ENCODE measurements at places on chromosomes 6 and 20.

DNA sequence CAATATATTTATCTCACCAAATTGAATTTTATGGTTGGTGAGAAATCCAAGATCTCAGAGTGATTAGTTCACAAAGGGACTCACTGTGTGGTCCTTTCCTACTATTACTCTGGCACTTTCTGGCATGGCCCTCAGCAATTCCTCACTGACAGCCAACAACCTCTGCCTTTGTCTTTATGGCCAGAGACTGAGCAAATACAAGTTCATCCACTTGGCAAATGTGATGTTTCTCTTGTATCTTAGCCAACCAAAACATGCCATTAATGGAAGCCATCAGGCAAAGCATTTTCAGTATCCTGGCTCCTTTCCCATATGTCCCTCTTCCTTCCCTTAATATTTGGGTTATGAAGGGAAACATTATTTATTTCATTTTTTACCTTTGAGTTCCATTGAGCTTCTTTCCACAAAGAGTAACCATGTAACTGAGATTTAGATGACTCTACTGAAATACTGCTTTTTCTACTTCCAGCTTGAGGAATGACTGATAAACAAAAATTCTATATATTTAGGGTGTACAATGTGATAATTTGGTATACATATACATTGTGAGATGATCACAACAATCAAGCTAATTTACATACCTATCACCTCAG, 30.8 kb upstream of the SMLR1 start:
- no peak for DNase-seq

- no peak for DNase-seq
Measured at GRCh38 chr6:101422811-101423210, 29.3 kb downstream of the GRIK2 start.

DNA sequence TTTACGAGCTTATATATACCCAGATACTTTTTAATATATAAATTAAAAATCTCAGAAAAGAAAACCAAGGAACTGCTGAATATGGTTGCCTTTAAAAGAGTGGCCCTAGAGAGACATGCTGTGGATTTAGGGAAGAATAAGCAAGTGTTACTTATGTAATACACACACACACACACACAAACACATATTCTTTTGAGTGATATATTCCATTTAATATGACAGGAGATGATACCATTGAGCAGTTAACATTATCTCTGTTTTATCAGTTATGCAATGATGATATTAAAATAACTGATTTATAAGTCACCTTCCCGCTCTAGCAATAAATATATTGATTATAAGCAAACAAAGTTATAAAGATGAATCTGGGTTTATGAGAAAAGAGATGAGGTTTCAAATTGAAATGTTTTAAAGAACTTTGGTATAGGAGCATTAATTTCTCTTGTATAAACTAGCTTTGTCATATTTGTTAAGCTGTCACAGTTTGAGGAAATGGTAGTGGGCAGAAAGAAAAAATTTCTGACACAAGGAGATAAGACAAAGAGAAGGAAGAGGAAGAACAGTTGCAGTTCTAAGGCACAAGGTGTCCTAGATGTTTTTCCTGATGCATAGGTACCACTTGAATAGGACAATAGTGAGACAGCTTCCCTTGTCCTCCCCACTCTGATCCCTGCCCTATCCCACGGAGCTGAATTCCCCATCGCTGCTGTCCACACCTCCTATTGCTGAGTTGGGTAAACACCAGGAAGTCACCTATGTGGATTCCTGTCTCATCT, 26.4 kb downstream of the GPX5 start:
- DNase-seq: no peak

DNA sequence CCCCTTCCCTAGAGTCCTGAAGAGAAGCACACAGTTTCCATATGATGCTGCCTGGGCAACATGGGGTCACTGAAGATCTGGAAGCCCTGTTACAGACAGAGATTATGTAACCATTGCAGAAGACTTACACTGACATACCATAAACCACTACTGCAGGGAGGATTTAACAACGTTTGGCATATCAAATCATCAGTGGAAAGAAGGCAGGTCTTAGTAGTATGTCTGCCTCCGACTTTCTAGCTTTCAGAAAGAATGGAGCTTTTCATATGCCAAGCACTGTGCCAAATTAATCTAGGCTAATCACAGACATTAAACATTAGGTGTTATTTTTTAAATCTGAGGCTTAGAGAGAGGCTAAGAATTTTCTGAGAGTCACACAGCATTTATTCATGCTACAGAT, 144.3 kb downstream of the ADGRB3 start:
- no peak for DNase-seq

GRCh38 chr6:126388104-126388598, 48.2 kb downstream of the CENPW start:
- no peak for DNase-seq

DNA sequence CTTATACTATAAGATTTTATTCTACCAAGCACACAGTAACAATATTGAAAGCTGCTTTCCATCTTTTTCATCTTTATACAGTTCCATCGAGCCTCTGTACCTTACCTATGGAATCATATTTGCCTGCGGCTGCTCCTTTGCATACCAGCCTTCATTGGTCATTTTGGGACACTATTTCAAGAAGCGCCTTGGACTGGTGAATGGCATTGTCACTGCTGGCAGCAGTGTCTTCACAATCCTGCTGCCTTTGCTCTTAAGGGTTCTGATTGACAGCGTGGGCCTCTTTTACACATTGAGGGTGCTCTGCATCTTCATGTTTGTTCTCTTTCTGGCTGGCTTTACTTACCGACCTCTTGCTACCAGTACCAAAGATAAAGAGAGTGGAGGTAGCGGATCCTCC, 89.8 kb downstream of the SLC16A10 start:
- DNase-seq: no peak

DNA sequence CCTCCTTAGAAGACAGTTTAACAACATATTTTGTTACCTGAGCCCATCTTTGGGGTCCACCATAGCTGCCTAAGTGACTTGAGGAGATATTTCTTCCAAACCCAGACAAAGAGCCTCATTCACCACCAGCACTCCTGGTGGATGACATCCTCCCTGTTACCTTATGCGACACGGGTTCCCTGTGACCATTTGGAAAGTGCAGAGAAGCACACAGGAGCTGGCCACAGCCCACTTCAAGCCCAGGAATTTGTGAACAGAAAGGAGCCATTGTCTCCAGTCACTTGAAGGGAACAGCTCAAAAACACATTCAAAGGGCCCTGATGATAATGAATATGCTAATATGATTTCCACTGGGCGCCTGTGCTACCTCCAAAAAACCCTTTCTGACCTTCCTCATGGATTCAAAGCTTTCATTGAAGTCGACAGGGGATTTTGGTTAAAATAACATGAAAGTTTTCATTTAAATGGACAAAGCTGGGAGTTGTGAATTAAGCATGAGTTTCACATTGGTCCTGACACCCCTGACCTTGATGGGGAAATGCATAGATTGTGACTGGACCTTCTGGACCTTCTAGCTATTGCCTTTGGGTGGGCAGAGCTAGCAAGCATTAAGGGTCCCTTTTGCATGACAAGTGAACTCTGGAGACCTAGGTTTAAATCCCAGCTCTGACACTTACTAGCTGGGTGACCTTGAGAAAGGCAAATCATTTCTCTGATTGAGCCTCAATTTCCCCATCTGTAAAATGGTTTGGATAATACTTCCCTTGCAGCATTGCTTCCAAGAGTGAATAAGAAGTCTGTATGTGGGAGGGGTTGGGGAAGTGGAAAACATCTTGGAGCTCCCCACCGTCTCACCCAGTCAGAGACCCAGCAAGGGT, 83.3 kb upstream of the SIRPA start:
- no peak for DNase-seq

DNA sequence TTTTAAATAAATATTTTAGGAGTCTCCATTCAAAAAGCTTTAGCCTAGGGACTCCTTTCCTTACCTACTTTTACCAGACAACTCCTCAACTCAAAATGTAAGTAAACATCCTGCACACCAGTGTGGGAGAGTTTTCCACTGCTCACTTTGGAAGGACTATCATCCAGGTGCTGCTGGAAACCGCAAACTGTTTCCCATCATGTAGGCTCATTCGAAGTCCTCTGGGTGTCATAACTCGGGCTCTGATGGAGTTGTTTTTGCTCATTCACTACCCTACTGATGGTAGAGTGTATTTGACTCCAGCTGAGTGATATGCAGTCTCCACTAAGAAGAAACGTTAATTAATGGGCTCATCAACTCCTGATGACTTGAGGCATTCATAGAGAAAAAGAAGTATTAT, 136.5 kb upstream of the AKAP12 start:
- no peak for DNase-seq

DNA sequence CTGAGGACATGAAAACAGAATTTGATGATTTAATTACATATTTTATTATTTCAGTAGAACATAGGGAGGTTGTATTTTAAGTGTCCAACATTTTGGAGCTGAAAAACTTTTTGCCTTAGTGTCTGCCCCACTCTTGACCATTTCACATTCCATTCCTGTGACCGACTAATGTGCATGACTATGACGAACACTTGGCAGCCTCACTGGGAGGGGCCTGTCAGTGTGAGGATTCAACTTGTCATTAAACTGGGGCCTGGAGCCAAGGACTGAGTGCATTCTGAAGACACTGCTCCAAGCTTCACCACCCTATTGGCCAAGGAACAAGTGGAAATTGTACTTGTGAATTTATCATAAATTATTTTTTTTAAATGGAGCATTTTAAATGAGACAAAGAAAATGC, 661.3 kb downstream of the BCKDHB start:
- DNase-seq: no peak

GRCh38 chr20:15642676-15643075, 930.6 kb downstream of the KIF16B start:
- no peak for DNase-seq

GRCh38 chr6:159973951-159974350, 5.1 kb downstream of the IGF2R start:
- DNase-seq: no peak

- no peak for DNase-seq
Measured at GRCh38 chr6:1745814-1746213, 136.1 kb downstream of the FOXC1 start.

GRCh38 chr20:5003626-5004025, 2.3 kb upstream of the SLC23A2 start:
- DNase-seq: no peak

GRCh38 chr6:31175971-31176370, 5.5 kb upstream of the POU5F1 start:
- no peak for DNase-seq

- peak; percentile 24 for DNase-seq
Measured at GRCh38 chr6:40788661-40789655, 201.8 kb upstream of the LRFN2 start.

DNA sequence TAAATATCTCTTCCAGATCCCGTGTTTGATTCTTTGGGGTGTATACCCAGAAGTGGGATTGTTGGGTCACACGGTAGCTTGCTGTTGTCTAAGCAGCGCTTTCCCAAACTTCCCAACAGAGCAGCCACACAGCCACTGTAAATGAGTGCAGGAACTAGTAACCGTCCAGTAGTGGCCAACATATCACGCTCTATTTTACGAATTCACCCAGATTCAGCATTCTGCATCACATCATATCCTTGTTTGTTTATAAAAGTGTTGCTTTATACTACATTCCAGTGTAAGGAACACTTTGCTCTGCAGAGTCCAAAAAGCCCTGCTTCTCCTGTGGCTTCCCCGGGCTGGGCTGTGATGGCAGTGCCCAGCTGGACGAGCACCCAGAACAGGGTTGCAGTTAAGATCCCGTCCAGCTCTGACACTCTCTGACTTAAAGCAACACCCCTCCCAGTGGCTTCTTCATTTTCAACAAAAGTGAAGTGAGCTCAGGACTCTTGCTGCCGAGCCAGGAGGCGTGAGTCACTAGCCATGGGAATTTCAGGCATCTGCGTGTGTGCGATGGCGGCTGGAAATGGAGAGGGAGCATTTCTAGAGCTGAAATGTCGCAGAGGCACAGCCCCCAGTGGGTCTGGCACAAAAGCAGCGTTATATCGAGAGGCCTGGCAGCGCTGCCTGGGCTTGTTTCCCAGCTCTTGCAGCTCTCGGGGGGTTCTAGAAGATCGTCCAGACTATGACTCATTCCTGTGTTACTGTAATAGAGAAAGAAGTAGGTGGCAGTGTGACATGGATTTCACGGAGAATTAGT, 216.3 kb upstream of the ECI2 start:
- DNase-seq: no peak

DNA sequence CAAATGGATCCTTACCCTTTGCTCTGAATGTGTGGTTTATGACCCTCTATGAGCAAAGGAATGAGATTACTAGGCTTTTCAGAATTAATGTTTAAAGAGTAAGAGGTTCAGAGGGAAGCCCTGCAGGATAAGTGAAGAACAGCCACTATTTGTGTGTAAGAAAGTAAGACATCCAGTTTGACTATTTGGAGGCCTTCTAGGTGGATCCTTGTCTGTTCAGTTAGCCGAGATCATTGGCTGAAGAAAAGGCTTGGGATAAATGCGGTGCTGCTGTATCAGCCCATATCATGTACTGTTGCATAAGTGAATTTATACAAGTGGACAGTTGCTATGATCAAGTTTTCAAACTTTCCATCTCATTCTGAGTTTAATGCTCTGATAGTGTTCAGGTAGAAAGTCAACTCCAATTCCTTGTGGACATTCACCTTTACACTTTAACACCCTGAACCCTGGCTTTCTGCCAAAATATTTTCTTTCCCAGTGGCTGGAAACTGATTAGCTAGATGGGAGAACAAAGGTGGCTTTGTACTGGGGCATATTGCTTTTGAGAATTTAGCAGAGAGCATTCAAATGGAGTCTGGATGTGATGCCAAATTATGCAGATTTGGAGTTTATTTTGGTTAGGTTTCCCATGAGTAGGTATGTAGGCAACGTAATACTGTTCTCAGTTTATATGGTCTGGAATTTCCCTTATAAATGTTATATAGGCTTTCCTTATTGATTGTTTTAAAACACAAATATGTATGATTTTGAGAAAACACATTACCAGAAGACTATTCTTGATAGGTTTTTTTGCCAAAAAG, 15.0 kb downstream of the PARD6B start:
- DNase-seq: no peak

DNA sequence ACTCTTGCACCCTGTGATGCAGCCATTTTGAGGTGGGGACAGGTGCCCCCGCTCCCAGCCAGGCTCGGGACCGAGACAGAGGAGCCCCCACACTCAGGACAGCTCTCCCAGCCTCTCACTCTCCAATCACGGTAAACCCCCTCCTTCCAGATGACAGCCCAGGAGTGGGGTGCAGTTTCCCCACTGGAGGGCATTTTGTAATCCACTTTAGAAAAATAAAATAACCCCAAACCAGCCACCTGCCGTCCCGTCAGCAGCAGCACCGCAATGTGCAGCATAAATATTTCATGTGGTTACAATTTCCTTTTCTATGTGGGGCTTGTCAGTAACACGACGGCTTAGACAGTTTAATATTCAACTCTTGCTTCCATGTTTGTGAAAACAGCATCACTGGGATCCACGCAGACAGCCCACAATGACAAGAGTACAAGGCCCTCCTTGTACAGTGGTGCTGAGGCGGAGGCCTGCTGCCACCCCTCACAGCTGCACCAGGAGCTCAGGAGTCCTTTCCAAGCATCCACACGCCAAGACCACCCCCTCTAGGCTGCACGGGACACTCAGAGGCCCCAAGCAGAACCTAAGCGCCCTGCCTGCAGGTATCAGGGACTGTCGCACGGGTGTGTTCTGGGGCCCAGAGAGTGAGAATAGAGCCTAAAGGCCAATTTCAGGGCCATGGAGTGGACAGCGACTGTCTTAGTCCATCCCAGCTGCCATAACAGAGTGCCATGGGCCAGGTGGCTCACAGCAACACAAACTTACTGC, 116.7 kb downstream of the JPH2 start:
- DNase-seq: no peak

- DNase-seq: no peak
Measured at GRCh38 chr6:116159782-116160524, 34.0 kb upstream of the COL10A1 start.

Measured in activated naive CD8-positive, alpha-beta T cell treated with anti-CD3 and anti-CD28 coated beads, Interleukin-2, amount 50 U/mL, for 24 hours (primary cell).